ENCODE measurements at places on chromosomes 4 and X.

DNA sequence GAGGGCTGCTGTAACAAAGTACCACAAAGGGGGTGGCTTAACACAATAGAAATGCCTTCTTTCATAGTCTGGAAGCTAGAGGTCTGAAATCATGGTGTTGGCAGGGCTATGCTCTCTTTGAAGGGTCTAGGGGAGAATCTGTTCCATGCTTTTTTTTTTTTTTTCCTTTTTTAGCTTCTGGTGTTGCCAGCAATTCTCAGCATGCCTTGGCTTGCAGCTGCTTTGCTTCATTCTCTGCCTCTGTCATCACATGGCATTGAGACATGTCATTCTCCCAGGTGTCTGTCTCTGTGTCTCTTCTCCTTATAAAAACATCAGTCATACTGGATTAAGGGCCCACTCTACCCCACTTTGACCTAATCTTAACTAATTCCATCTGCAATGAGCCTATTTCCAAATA, 78.6 kb upstream of the BOD1L1 start:
- DNase-seq: no peak

DNA sequence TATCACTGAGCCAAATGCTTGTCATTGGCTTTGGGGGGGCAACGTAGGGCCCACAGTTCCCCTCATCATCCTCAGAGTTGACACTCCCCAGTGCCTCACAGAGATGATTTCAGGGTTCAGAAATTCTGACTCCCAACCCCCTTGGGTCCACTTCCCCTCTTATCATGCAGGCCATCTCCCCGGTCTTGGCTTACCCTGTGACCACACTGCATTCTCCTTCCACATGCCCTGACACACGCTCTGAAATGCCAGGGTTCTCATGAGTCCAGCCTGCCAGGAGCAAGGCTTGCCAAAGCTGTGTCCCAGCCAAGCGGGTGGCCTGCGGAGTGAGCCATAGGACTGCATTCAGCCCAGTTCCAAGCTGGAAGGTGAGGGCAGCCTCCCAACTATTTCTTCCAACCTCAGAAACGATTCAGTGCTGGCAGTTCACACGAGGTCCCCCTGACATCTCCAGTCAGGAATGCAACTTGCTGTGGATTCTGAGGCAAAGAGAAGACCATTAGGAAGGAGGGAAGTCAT, 101.2 kb downstream of the SMIM20 start:
- DNase-seq: no peak

- DNase-seq: no peak
These were observed 21.9 kb downstream of the CNOT6L start for GRCh38 chr4:77797239-77797638.

GRCh38 chrX:153874085-153874365, 11.9 kb downstream of the L1CAM start:
- no peak for DNase-seq
